ENCODE measurements at places on chromosomes 3 and 15. TPM values are rescaled to one million over a fixed set of nuclear protein-coding genes. Genes with fewer than 3 reads are reported as not detected.

The TGM5 gene
- total RNA-seq: 0.16 TPM

The GOLGA8O gene
- 1.1 TPM for total RNA-seq

The GADL1 gene
- total RNA-seq: not detected

GRCh38 chr3:110400315-110400714 lies 671.3 kb upstream of the NECTIN3 start:
- DNase-seq: no peak

GRCh38 chr3:79139395-79140068 lies 628.3 kb downstream of the ROBO1 start:
- no peak for DNase-seq

DNA sequence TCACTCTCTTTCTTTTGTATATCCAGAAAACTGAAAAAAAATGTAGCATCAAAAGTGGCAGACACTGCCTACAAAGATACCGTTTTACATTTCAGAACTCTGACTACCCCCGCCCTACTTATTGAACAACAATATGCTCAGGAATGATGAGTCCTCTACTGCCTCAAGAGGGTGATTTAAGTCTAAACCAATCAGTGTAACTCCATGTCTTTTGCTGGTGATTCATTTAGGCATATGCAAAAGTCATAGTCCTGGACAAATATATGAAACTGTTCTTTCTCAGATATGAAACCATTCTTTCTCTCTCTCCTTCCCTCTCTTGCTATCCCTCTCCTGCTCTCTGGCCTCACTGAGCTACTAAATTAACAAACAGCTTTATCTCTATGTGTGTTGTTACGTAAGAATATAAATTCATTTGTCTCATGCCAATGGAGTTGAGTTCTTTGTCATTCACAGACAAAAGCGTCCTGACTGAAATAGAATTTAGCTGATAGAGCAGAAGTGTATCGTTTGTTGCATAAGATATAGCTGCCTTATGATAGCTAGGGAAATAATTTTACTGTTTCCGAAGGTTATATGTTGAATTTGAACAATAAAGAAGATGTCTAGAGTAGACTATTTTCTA lies 133.7 kb upstream of the OSTN start:
- no peak for DNase-seq
